Naive B cell (primary cell): ENCODE measurements at places on chromosomes 5 and 9.

DNA sequence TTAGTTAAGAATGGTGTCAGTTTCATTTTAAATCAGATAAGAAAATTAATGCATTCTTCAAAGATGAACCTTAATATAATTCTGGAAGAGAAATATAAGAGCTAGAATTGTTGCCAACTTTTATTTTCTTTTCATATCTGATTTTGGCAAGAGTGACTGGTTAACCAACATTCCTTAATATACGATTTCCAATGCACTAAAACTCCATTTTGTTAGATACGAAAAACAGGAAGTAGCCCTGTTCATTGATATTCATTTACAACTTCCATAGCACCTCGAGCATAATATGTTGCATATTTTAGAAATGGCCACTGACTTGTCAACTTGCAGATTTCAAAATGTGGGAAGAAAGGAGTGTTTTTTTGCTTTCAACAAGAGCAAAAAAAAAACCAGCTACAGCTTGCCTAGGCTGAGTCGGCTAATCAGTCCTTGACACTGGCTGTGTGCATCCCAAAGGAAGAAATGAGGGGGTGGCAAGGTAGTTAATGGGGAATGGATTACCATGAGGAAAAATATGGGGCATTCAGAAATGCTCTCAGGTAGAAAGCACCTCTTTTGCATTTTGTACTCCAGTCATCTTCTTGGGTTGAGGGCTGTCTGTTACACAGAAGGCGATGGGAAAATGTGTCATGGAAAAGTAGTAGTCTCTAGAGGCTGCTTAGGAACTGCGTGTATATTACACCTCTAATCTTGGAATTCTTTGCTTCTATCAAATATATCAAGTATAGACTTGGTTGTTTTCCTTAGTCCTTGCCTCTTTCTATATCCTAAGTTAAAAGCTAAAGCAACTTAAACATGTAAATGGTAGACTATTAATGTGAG, 3.9 kb downstream of the MAP3K1 start:
- peak; percentile 40 for DNase-seq

DNA sequence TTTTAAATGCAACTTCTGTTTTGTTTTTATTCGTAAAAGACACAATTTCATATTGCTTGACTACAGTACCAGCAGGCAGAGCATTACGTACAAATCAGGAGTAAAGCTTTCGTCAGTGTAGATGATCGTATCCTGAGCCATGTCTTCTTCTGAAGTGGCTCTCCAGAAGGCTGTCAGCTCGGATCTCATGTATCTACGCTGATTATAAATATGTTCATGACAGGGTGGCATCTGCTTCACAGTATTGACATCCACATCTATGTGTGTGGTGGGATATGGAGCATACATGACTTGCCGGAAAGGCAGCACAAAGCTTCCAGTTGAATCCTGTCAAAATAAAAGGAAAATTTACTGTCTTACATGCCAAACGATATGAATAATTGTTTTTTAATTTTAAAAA, 16.8 kb downstream of the C9orf72 start:
- no peak for DNase-seq

- no peak for DNase-seq
These were observed 12.4 kb downstream of the CBY3 start for GRCh38 chr5:179668391-179668790.

DNA sequence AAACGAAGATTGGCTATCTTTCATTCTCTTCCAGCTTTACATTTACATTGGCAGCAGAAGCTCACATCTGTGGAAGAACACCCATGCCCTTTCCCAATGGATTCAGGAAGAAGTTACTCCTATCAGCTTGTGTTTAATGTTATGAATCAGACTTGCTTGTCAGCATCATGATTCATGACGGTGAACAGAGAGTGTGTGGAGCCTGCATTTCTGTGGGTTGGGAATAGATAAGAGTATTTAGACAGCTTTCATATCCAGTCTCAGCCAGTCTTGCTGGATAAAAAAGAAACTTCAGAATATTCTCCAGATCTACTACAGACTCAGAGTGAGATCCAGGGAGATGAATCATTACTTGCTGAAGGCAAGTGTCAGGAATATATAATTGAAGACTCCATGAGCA, 812.9 kb upstream of the ZNF608 start:
- DNase-seq = no peak

GRCh38 chr9:125447202-125447802, 185.7 kb downstream of the GAPVD1 start:
- DNase-seq = no peak

GRCh38 chr9:79572032-79572607, 355 bp downstream of the TLE4 start:
- no peak for DNase-seq

DNA sequence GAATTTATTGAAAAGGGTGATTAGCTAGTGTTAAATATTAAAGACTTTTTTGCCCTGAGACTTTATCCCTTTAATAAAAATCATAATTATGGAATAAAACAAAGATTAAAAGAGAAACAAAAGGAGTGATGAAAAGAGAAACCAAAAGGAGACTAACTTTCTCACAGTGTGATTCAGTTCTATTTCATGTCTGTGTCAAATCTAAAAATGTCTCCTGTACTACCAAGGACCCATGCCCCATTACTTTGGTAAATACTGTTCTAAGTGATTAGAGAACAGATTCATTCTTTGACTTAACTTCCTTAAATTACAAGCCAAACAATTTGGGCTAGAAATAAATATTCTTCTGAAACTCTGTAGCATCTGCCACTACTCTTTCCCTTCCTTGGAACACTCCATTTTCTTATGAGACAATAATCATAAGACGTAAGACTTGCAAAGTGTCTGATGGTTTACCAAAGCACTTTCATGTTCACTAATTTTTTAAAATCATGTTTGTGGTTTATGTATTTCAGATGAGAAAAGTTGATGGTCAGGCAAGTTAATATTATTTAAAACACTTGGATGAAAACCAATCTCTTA, 319.0 kb downstream of the EBF1 start:
- DNase-seq = peak; percentile 27
